ENCODE measurements at places on chromosomes 3 and 15. TPM values are rescaled to one million over a fixed set of nuclear protein-coding genes. Genes with fewer than 3 reads are reported as not detected.

The NANOGP8 gene
- total RNA-seq, result 1.3 TPM

The KBTBD12 gene
- 1.4 TPM for total RNA-seq

The CFAP100 gene
- total RNA-seq, result not detected

The ARRDC4 gene
- total RNA-seq, result 48.7 TPM

The MEGF11 gene
- total RNA-seq, result 41.8 TPM

The PIERCE2 gene
- total RNA-seq, result 2.7 TPM

The PRSS50 gene
- total RNA-seq, result 0.35 TPM

The CHRNB4 gene
- total RNA-seq, result 0.13 TPM

GRCh38 chr3:169310184-169310939, 353.1 kb downstream of the MECOM start:
- H3K27ac ChIP-seq, result no peak overlapping the region
- H3K4me1 ChIP-seq, result no peaks in the 10 kb centered on the region

DNA sequence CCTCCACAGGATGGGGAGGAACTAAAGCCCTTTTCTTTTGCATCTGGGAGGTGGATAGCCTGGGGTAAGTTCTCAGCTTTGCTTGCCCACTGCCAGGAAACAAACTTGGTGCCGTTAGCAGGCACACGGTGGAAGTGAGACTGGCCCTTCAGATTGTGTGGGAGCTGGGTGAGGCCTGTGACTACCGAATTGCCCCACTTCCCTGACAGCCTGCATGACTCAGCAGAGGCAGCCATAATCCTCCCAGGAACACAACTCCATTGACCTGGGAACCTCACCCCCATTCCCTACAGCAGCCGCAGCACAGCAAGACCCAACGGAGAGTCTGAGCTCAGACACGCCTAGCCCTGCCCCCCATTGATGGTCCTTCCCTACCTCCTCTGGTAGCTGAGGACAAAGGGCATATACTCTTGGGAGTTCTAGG, 282.6 kb downstream of the KLF13 start:
- no peaks in the 10 kb centered on the region for H3K4me1 ChIP-seq
- no peak overlapping the region for H3K27ac ChIP-seq
- no peak for DNase-seq
- H3K4me3 ChIP-seq, result no peak overlapping the region
- no peaks in the 10 kb centered on the region for H3K27me3 ChIP-seq
- no peaks in the 10 kb centered on the region for H3K36me3 ChIP-seq

DNA sequence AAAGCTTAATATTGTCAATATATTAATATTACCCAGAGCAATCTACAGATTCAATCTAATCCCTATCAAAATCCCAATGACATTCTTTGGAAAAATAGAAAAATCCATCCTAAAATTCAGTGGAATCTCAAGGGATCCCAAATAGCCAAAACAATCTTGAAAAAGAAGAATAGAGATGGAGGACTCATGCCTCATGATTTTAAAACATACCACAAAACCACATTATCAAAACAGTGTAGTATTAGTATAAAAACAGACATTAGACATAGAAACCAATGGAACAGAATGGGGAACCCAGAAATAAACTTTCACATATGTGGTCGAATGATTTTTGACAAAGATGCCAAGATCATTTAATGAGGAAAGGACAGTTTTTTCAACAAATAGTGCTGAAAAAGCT, 14.6 kb downstream of the NEK4 start:
- H3K27me3 ChIP-seq, result no peaks in the 10 kb centered on the region
- H3K4me3 ChIP-seq, result no peak overlapping the region
- no peak overlapping the region for H3K27ac ChIP-seq
- DNase-seq, result no peak
- H3K36me3 ChIP-seq, result peaks cover 29% of the 10 kb centered on the region

DNA sequence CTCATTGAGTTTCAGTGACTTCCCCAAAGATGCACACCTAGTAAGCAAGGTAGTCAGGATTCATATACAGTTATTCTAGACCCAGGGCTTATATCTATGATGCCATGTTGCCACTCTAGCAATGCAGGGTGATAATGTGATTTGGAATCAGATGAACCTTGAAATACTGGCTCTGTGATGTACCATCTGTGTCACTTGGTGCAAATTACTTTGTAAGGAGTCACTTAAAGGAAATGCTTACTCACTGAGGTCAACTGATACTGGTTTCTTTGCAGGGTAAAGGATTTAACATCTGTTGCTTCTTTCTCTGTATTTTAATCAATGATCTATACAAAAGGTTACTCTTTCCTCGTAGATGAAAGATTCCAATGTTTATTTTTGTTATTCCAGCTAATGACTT, 10.8 kb downstream of the ASB14 start:
- H3K4me3 ChIP-seq, result no peak overlapping the region
- DNase-seq, result no peak
- no peaks in the 10 kb centered on the region for H3K27me3 ChIP-seq
- H3K36me3 ChIP-seq, result no peaks in the 10 kb centered on the region

DNA sequence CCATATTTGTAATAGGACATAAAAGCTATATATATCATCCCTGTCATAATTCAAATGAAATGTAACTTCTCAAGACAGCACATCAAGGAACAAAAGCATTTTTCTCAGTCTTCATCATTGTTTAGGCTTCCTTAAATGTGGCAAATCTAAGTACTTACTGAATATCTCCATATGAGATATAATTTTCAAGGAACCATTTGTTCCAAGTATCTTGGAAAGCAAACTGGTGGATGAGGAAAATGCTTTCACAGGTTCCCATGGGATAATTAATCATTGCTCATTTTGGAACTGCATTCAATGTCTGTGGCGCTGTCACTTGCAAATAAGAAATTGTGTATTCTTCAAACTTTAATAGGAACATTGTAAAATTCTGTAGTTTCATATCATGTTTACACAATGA, 52.6 kb upstream of the ZNF385D start:
- DNase-seq, result no peak
- H3K4me1 ChIP-seq, result no peaks in the 10 kb centered on the region
- H3K36me3 ChIP-seq, result no peaks in the 10 kb centered on the region
- H3K4me3 ChIP-seq, result no peak overlapping the region

- peaks cover 17% of the 10 kb centered on the region for H3K36me3 ChIP-seq
- no peak overlapping the region for H3K4me3 ChIP-seq
- no peaks in the 10 kb centered on the region for H3K27me3 ChIP-seq
- no peak for DNase-seq
- H3K27ac ChIP-seq, result no peak overlapping the region
Measured at GRCh38 chr3:111989061-111989678, 9.6 kb upstream of the TAGLN3 start.

GRCh38 chr3:193928354-193929209, 207.4 kb upstream of the HES1 start:
- no peaks in the 10 kb centered on the region for H3K27me3 ChIP-seq
- no peak for DNase-seq
- H3K4me1 ChIP-seq, result no peaks in the 10 kb centered on the region

DNA sequence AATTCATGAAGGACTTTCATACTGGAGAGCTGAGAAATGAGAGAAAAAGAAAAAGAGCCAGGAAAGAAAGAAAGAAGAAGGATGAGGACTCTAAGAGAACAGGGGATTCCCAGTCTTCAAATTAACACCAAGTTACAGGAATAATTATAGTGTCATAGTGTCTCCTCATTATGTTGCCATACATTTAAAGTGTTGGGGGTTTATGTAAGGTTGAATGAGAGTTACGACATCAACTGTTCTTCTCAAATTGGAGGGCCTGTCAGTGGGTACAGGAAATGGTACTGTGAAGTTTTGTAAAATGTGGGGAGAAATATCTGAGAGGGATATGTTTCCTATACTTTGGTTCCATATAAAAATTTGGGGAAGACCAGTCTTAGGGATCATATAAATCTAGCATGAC, 12.3 kb upstream of the CD200 start:
- no peaks in the 10 kb centered on the region for H3K36me3 ChIP-seq
- no peak for DNase-seq
- no peak overlapping the region for H3K27ac ChIP-seq
- H3K27me3 ChIP-seq, result no peaks in the 10 kb centered on the region

GRCh38 chr3:107629566-107629965, 106.8 kb downstream of the BBX start:
- no peaks in the 10 kb centered on the region for H3K4me1 ChIP-seq
- H3K4me3 ChIP-seq, result no peak overlapping the region
- no peaks in the 10 kb centered on the region for H3K27me3 ChIP-seq

GRCh38 chr3:115169808-115170207, 22.7 kb upstream of the ZBTB20 start:
- H3K36me3 ChIP-seq, result no peaks in the 10 kb centered on the region
- no peak for DNase-seq
- no peak overlapping the region for H3K4me3 ChIP-seq
- H3K27me3 ChIP-seq, result no peaks in the 10 kb centered on the region
- H3K4me1 ChIP-seq, result no peaks in the 10 kb centered on the region
- H3K27ac ChIP-seq, result no peak overlapping the region

- H3K27me3 ChIP-seq, result no peaks in the 10 kb centered on the region
- H3K4me1 ChIP-seq, result no peaks in the 10 kb centered on the region
- DNase-seq, result no peak
- no peak overlapping the region for H3K4me3 ChIP-seq
Measured at GRCh38 chr15:87758794-87759418, 497.6 kb downstream of the NTRK3 start.

- H3K27ac ChIP-seq, result no peak overlapping the region
- H3K36me3 ChIP-seq, result no peaks in the 10 kb centered on the region
- H3K27me3 ChIP-seq, result peaks cover 10% of the 10 kb centered on the region
- H3K4me3 ChIP-seq, result no peak overlapping the region
- no peak for DNase-seq
Measured at GRCh38 chr15:28097656-28098359, 1.3 kb downstream of the OCA2 start.

DNA sequence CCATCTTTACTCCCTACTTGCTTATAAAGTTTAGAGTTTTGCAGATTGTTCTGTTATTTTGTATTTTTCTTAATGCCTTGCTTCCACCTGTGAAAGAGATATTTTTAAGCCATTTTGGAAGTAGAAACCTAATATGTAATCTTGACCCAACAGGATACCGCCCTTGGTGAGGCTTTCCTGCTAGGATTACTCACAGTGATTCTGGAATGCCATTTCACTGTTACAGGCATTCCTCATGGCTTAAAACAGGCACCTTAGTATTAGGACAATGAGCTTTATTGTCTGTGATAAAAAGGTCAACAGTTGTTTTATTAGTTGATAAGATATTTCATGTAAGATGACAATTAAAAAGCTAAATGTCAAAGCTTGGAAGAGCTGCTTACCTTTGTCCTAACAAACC, 58.2 kb downstream of the PHLDB2 start:
- H3K4me3 ChIP-seq, result no peak overlapping the region
- peaks cover 6% of the 10 kb centered on the region for H3K4me1 ChIP-seq

DNA sequence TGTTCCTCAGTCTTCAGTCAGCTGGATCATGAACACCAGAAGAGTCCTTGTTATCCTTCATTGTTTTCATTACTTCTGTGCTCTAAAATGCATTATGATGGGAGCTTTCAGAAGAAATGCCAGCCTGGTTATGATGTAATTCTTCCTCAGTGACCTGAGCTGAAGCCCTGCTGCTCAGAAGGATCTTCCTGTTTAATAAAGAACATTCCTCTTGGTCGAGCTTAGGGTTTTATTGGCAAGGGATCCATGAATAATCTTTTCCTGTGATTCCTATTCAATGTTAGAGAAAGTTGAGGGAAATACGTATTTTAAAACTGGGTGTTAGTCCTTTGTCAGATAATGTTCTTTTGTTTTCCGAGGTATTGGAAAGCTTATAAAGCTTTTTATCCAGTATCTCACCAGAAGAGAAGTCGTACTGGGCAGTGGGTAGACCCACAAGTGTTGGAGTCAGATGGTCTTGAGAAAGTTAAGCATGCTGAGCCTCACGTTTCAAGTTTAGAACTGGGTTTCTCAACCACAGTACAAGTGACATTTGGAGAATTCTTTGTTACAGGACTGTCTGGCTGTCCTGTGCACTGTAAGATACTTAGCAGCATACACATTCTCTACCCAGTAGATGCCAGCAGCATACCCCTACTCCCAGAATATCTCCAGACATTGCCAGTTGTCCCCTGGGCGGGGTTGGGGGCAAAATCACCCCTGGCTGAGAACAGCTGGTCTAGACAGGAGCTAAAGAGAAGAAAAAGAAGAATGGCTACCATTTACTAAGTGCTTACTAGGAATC, 212.3 kb upstream of the BHLHE40 start:
- DNase-seq, result no peak
- H3K4me1 ChIP-seq, result peaks cover 11% of the 10 kb centered on the region
- no peaks in the 10 kb centered on the region for H3K27me3 ChIP-seq
- no peak overlapping the region for H3K27ac ChIP-seq
- H3K4me3 ChIP-seq, result no peak overlapping the region

DNA sequence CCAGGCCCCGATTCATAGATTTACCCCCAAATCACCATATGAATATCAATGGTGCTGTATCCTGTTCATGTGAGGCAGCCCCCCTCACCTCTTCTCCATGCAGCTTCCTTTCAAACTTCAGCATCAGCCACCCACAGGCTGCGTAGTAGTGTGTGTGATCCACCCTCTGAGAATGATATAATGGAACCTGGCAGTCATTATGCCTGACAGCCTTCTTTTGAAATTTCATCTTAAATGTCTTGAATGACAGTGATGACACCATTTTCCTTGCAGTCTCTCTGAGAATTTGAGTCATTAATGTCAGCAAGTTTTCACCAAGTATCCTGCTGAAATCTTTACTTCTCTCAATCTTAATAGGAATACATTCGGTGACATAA, 3.5 kb upstream of the CLRN1 start:
- H3K4me3 ChIP-seq, result no peak overlapping the region
- no peak for DNase-seq
- no peaks in the 10 kb centered on the region for H3K36me3 ChIP-seq

- H3K4me1 ChIP-seq, result no peaks in the 10 kb centered on the region
- no peak for DNase-seq
- H3K27ac ChIP-seq, result no peak overlapping the region
Measured at GRCh38 chr15:61828008-61828407, 232.2 kb downstream of the VPS13C start.

DNA sequence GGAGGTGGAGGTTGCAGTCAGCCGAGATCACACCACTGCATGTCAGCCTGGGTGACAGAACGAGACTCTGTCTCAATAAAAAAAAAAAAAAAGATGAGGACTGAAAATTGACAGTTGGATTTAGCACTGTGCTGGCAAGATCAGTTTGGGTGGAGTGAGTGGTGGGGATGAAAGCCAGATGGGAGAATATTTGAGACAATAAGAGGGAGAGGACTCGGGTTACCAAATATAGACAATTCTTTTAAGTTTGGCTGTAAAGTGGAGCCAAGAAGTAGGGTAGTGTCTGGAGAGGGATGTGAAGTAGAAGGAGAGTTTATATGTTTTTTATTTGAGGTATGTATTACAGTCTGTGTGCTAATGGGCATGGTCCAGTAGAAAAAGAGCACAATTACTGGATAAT, 20.4 kb downstream of the TMOD3 start:
- H3K27ac ChIP-seq, result no peak overlapping the region
- H3K27me3 ChIP-seq, result no peaks in the 10 kb centered on the region
- no peak overlapping the region for H3K4me3 ChIP-seq

- H3K27me3 ChIP-seq, result no peaks in the 10 kb centered on the region
- no peaks in the 10 kb centered on the region for H3K36me3 ChIP-seq
- H3K4me3 ChIP-seq, result no peak overlapping the region
- H3K27ac ChIP-seq, result no peak overlapping the region
- peak; percentile 16 for DNase-seq
Measured at GRCh38 chr3:153291059-153291685, 129.1 kb downstream of the RAP2B start.

GRCh38 chr3:161025911-161026310, 79.2 kb downstream of the B3GALNT1 start:
- DNase-seq, result no peak
- no peaks in the 10 kb centered on the region for H3K36me3 ChIP-seq
- H3K4me1 ChIP-seq, result no peaks in the 10 kb centered on the region
- no peak overlapping the region for H3K27ac ChIP-seq
- no peaks in the 10 kb centered on the region for H3K27me3 ChIP-seq
- no peak overlapping the region for H3K4me3 ChIP-seq

GRCh38 chr15:80242132-80242769, 9.8 kb downstream of the CTXND1 start:
- H3K27ac ChIP-seq, result no peak overlapping the region
- no peak overlapping the region for H3K4me3 ChIP-seq

Data from kidney (tissue), 22 donors.